Fibroblast of upper back skin (primary cell): ENCODE measurements at places on chromosomes 13 and 19.

GRCh38 chr13:22496803-22497508, 683.8 kb upstream of the SGCG start:
- DNase-seq: no peak

- no peak for DNase-seq
Observed at GRCh38 chr19:51242881-51243630, 7.8 kb upstream of the SIGLECL1 start.

GRCh38 chr13:93173654-93174053, 53.0 kb upstream of the GPC6 start:
- DNase-seq: peak; percentile 47

GRCh38 chr19:10478476-10478875, 24.7 kb downstream of the KEAP1 start:
- peak; percentile 25 for DNase-seq

DNA sequence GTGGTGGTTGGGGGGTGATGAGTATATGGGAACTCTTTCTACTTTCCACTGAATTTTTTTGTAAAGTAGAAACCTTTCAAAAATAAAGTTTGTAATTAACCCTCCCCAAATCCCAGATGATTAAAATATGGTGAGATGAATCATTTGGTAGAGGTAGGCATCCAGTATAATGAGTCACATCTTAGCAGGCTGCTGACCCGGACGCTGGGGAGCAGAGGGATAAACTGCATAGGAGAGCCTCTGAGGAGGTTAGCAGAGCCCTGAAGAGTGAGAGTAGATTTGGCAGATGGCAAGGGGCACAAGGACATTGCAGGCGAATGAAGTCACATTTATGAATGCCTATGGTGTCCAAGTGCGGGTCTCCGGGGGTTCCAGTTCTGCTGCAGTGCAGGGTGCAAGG, 293.8 kb downstream of the FGF9 start:
- DNase-seq: no peak

DNA sequence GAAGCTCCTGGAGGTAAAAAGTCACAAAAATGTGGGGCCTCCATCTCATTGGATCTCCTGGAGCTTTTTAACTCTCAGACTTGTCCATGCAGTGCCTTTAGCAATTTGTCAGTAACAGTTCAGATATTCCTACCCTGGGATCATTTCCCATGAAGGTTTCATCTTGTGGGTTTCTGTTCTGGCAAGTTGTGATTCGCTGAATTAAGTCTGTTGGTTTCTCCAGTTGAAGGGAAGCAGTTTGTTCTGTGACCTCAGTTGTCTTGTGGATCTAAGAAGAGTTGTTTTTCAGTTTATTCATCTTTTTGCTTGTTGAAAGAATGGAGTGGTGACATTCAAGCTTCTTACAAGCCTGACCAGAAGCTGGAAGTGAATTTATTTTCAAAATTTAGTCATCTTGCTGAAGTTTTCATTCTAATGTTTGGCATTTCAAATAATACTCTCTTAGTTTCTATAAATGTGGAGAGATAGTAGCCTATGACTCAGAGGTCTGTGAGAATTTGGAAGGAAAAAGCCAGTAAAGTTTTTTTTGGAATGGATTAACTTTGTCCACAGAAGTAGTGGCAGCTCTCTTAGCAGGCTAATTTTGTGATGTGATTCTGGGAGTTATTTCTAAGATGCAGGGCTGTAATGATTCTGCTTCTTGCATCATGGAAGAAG, 120.1 kb upstream of the CSNK1A1L start:
- DNase-seq: peak; percentile 86

DNA sequence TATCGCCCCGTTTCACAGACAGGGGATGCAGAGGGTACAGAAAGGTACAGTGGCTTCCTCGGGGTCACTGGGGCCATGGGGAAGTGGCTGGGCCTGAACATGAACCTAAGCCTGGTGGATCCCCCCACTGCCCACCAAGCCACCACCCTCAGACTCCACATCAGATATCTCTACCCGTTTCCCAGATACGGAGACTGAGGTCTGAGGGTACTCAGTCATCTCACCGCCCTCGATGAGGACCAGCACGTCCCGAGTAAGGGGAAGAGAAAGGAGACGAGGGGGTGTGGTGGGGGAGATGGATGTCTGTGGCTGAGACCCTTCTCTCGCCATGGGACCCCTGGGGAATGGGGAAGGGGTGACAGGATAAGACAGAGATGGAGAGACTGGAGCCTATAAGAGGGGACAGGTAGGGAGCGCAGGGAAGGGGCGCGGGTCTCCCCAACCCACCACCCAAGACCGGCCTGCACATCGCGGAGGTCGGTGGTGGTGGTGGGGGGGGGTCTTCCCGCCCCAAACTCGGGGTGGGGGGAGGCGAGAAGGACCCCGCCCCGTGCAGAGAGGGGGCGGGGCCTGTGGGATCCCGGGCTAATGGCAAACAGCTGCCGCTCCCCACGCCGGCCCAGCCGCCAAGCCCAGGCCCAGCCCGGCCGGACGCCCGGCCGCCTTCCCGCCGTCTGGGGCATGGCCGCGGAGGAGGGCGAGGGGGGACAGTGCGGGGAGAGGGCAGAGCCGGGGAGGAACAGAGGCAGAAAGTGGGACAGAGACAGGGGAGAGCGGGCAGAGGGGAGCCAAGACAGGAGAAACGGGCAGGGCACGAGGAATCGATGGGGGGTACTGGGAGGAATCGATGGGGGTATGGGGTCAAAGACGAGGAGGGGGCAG, 698 bp downstream of the KANK2 start:
- DNase-seq: peak; percentile 37

DNA sequence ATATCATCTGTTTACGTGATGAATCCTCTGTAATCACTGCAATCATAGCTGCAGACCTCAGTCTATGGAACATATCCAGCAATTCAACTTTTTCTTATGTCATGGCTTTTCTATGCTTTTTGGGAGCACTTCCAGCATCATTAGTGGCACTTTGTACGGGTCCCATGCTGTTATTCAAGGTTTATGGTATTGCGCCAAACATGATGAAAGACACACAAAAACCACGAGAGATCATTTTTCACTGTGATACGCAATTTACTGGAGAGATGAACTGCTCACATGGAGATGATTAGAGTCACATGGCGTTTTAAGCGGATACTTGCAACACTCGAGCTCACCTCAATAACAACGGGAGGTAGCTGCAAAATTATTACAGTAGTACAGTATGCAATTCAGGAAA, 2101.7 kb upstream of the PCDH20 start:
- peak; percentile 98 for DNase-seq

GRCh38 chr19:17682273-17682672, 5.9 kb downstream of the UNC13A start:
- no peak for DNase-seq

DNA sequence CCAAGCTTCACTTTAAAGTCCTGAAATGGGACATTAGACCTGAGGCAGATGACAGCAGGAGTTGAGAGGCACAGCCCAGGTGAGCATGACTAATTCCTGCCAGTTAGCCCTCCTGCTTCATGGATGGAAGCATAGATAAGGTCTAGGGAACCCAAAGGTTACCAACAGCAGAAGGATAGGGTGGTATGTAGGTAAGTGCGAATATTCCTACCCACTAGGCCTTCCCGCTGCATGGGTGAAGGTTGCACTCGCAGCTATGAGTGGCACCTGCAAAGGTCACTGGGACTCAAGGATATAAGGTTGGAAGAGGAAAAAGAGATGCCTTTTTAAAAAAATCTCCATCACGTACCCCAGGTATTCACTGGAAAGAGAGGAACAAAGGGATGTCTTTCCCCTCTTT, 12.2 kb upstream of the MLLT1 start:
- DNase-seq: no peak

- no peak for DNase-seq
Observed at GRCh38 chr19:46492841-46493235, 2.8 kb downstream of the PNMA8B start.

- no peak for DNase-seq
Observed at GRCh38 chr13:100710176-100710575, 35.6 kb upstream of the TMTC4 start.

GRCh38 chr19:35509861-35510625, 3.4 kb downstream of the DMKN start:
- peak; percentile 38 for DNase-seq

DNA sequence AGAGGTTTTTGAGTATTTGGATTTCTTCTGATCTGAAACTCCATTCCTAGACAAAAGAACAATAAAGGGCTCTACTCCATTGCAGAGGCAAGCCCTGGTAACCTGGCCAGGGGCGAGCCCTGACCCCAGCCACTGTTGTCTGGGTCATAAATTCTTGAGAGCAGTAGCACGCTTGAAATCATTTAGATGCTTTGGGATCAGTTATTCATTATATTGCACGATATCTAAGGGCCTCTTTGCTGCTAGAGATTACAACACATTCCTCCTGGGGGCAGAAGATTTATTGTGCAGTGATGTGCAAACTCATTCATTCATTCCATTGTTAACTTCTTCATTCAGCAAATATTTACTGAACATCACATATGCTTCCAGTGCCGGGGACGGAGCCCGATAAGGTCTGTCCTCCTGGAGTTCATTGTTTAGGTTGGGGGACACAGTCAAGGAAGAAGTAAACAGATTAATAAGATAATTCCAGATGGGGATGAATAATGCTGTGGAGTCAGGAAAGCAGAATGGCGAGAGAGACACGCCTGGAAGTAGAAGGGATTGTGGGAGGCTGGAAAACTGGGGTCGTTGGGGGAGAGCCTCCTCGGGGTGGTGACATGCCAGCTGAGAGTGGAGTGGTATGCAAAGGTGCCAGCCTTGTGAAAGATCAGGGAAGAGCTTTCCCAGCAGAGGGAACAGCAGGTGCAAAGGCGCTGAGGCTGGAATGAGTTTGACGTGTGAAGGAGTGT, 34.9 kb downstream of the SIPA1L3 start:
- peak; percentile 9 for DNase-seq

DNA sequence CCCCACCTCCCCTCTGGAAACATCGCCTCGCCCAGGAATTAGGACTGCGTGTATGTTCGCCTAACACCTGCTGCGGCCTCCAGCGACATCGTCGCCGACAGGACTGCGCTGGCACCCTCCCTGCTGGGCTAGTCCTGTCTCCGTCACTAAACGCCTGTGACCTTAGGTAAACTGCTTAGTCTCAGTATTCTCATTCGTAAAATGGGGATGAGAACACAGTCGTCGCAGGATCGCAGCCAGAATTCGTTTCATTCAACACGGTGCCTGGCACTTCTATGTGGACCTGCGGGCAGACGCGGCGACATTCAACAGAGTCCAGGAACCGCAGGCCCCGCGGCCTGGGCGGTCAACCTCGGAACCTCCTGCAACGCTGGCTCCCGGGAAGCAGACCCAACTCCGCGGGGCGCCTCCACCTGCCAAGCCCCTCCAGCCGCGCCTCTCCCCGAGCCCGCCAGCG, 485 bp downstream of the CRYL1 start:
- no peak for DNase-seq

GRCh38 chr13:97018029-97018819, 23.9 kb upstream of the OXGR1 start:
- DNase-seq: peak; percentile 58

- DNase-seq: peak; percentile 68
Observed at GRCh38 chr19:48419158-48419920, 25.9 kb downstream of the GRIN2D start.
